ENCODE measurements at places on chromosomes 11 and 22.
A peak's percentile ranks its signal among the peaks of the same experiment; 100 is the strongest.

- no peak for DNase-seq
Observed at GRCh38 chr22:43273902-43274484, 69.2 kb downstream of the SCUBE1 start.

DNA sequence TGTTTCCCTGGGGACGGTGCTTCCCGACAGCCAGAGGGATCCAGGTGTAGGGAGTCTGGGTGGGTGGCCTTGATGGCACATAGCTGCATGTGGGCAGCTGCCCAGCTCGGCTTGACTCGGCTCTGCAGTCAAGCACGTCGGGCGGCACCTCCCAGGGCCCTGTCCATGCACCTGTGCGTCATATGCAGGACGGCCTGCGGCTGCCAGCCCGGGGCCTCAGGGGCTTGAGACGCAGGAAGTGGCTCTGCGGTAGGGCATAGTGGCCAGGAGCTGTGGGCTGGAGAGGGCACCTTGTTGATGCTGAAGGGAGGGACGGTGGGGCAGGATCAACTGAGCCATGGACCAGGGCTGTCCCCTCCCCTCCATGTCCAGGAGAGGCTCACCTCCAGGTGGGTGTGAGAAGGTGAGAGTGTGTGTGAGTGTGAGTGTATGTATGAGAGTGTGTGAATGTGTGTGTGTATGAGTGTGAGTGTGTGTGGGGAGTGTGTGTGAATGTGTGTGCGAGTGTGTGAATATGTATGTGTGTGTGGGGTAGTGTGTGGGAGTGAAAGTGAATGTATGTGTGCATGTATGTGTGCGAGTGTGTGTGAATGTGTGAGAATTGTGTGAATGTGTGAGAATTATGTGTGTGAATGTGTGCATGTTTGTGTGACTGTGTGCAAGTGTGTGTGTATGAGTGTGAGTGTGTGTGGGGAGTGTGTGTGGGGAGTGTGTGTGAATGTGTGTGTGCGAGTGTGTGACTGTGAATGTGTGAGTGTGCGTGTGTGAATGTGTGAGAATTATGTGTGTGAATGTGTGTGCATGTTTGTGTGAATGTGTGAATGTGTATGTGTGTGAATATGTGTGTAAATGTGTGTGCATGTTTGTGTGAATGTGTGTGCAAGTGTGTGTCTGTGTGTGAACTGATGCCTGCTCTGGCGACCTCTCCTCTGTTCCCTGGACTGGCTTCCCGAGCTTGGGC, 5.7 kb upstream of the SUN2 start:
- DNase-seq, result no peak

- DNase-seq, result no peak
Observed at GRCh38 chr11:20459865-20460264, 72.3 kb downstream of the PRMT3 start.

DNA sequence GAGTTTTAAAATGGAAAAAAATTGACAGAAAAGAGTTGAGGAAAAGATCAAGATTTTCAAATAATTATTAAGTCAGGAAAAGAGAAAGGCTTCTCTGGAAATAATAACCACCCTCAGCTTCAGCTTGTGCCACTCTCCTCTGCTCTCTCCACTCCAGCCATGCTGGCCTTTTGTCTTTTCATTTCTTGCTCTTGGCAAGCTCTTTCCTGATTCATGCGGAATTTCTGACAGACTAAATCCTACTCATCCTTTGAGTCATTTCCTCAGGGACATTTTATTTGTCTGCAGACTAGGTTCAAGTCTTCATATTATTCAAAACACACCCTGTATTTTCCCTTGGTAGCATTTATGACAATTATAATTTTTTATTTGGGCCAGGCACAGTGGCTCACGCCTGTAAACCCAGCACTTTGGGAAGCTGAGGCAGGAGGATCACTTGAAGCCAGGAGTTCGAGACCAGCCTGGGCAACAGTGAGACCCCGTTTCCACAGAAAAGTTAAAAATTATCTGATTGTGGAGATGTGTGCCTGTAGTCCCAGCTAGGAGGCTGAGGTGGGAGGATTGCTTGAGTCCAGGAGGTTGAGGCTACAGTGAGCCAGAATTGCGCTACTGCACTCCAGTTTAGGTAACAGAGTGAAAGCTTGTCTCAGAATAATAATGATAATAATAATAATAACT, 7.8 kb upstream of the P4HA3 start:
- no peak for DNase-seq

DNA sequence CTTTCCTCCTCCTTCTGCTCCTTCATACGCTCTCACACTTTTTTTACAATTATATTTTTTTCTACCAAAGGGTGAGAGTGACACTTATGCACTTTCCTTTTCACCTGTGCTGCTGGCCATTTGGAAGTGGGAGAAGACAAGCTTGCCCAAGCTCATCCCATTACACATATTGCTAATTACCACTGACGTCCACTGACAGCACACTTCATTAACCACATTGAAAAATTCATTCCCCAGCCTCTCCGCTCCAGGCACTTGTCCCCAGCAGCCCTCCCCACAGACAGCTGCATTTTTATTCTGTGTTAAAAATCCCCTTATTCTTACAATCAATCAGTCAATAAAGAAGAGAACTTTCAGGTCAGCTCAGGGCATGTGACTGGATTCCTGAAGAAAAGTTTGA, 175.1 kb downstream of the LRRC4C start:
- no peak for DNase-seq

DNA sequence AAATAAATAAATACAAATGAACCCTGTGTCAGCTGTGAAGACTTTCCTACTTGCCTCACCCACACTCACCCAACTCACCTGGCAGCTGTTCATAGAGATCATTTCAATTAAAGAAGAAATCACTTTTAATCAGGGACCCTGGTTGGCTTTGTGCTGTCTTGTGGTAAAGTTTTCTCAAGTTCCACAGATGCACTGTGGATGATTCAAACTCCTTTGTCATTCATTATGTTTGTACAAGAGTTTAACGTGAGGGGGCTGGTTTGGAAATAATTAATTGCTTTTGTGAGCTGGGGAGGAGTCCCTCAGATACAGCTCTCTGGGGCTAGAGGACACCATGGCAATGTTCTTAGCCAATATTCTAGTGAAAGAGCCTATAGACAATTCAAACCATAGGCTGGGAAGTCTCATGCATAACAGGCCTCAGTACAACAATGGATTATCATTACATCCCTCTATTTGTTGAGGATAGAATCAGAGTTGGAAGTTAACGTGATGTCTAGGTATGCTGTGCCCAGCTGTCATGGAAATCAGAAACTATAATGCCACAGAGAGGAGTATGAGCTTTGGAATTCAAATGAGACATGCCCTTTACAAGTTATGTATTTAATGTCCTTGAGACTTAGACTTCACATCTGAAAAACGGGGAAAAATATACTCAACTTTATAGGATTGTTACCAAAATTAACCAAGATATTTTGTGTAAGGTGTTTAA, 698.5 kb downstream of the KCNA4 start:
- no peak for DNase-seq

GRCh38 chr11:134670247-134670782, 258.3 kb upstream of the B3GAT1 start:
- DNase-seq, result no peak

- DNase-seq, result peak; percentile 60
Observed at GRCh38 chr22:50529897-50530579, at the start of gene TYMP. TSS of gene TYMP (minus strand) at chr22:50530012. CDS start at chr22:50529709, 303 bp downstream.

GRCh38 chr11:42992594-42992993, 319.2 kb upstream of the API5 start:
- no peak for DNase-seq

DNA sequence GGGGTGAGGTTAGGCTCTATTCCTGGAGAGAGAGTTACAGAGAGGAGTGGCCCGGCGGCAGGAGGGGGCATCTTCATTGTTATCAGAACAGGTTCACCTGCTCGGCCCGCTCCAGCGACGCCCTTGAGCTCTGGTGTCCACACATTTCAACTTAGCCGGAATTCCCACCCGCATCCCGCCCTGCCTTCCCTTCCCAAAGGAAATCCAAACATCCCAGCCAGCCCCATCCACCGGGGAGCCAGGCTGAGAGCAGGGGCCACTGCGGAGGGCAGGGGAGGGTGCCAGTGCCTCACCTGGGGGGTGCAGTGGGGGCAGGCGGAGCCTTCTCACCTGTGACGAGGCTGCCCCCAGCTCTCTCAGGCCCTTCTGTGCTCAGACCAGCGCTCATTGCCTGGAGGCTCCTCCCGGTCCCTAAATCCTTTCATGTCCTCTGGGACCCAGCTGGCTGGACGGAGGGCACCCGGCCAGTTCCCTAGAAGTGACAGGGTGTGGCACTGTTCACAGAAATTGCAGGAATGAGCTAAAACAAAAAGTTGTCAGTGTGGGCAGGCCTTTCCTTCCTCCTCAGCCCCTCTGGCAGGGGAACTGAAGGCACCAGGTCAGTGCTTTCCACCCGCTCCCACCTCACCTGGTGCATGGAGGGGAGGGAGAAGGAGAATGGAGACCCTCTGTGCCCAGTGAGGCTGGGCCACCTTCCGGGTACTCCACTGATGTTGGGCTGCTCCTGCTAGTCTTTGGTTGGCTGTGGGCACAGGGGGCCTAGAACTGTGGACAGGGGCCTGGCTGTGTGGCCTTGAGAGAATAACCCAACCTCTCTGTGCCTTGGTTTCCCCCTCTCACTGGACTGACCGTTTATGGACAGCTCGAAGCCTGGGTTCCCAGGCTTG, 2.2 kb upstream of the MRGPRG start:
- no peak for DNase-seq

DNA sequence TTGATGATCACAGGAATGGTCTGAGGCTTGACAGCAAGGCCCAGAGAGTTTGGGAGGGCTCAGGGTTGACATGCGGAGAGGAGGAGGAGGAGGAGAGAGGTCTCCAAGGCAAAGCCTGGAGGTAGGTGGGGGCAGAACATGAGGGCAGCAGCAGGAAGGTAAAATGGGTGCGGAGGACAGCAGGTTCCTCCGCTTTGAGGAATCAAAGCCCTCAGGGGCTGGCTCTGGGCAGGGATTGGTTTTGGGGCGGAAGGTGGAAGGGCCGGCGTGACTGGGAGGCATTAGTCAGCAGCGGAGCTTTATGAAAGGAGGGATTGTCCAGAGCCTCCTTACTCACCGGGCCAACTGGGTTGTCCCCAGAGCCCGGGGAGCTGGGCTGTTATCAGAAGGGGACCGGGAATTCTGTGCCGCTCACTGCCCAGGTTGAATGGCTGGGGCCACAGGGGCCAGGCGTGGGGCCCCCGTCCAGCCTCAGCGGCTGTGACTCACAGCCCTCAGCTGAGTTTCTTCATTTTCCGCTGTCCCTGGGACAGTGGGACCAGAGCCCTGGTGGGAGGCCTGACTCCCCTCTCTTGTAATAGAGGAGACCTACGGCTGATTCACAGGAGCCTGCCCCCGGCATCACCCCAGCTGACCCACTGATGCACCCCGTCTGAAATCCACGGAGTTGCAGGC, 36.2 kb downstream of the LIF start:
- DNase-seq, result no peak

GRCh38 chr22:46537225-46537945, at the start of gene CELSR1:
TSS of gene CELSR1 (minus strand) at chr22:46537620. CDS start at chr22:46537170, 450 bp downstream.
- DNase-seq, result no peak

- DNase-seq, result no peak
Observed at GRCh38 chr11:46554213-46555147, 39.3 kb downstream of the AMBRA1 start.

- no peak for DNase-seq
Observed at GRCh38 chr22:36765943-36766450, 9.9 kb downstream of the IFT27 start.

GRCh38 chr11:2091112-2091746, 48.0 kb downstream of the IGF2 start:
- DNase-seq, result no peak

GRCh38 chr22:50260801-50261614, 475 bp downstream of the MAPK12 start:
- DNase-seq, result no peak

- DNase-seq, result no peak
Observed at GRCh38 chr11:70247710-70248072, 22.8 kb upstream of the PPFIA1 start.

- no peak for DNase-seq
Observed at GRCh38 chr11:73389916-73390315, 13.7 kb downstream of the RELT start.

DNA sequence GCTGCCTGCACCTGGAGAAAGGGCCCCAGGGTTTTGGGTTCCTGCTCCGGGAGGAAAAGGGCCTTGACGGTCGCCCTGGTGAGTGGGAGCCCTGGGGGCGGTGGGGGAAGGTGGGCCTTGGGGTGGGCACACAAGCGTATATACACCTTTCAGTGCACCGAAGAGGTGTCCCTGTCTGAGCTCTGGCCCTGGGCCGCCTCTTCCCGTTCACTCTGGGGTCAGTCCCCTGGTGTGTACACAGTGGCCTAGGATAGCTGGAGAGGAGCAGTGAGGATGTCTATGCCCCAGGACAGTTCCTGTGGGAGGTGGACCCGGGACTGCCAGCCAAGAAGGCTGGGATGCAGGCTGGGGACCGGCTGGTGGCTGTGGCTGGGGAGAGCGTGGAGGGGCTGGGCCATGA, 2.8 kb downstream of the NHERF4 start:
- DNase-seq, result no peak

DNA sequence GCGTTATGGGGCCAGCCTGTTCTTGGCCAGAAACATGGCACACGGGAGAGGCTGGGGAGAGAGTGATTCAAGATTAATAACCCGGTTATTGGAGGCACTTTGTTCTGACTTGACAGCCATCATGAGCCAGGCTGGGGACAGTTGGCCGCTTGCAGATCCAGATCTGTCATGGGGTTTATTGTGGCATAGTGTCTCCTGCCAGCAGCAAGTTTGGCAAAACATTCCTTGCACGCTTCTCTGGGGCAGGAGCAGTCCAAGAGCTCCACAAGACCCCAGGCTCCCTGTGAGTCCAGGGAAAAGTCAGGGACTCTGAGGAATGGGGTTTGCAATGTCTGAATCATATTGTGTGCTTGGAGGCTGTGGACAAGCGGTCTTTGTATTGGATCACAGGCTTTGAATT, 270.4 kb downstream of the MIAT start:
- no peak for DNase-seq

DNA sequence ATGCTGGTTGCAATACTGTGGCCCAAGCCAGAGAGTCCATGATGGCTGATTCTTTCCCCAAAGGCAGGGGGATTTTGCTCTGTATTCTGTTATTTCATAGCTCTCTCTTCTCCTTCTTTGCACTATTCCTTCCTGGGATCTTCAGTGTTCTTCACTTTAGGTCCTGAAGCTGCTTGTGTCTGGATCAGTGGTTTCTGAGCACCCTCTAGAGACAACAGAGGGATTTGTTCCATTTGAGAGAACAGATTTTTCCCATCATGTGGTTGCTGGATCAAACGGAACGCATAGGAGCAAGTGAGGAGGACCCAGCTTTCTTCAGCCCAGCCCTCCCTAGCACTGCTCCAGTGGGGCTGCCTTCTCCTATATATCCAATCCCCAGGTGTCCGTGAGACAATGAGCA, 68.7 kb upstream of the SYN3 start:
- DNase-seq, result no peak

DNA sequence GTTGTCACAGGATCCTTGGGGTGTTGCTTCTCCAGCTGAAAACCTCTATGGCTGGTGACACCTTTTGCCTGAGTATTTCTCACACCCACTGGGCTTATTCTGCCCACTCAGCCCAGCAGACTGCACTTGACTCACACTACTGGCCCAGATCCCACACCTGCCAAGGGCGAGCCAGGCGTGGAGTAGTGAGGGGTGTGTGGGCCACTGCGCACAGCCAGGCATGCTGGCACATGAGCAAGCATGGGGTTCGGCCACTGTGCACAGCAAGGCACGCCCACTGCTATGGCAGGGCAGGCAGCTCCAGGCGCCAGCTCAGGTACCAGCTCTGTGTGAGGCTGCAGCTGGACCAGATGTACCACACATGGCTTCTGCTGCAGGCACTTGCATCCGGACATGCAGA, 116.5 kb upstream of the MTNR1B start:
- DNase-seq, result no peak

- DNase-seq, result no peak
Observed at GRCh38 chr11:8047382-8047781, 33.6 kb upstream of the TUB start.

Measured in activated CD4-positive, alpha-beta T cell treated with anti-CD3 and anti-CD28 coated beads, Interleukin-2, amount 50 U/mL, for 24 hours (primary cell).